ENCODE measurements at places on chromosomes 1 and 21.

DNA sequence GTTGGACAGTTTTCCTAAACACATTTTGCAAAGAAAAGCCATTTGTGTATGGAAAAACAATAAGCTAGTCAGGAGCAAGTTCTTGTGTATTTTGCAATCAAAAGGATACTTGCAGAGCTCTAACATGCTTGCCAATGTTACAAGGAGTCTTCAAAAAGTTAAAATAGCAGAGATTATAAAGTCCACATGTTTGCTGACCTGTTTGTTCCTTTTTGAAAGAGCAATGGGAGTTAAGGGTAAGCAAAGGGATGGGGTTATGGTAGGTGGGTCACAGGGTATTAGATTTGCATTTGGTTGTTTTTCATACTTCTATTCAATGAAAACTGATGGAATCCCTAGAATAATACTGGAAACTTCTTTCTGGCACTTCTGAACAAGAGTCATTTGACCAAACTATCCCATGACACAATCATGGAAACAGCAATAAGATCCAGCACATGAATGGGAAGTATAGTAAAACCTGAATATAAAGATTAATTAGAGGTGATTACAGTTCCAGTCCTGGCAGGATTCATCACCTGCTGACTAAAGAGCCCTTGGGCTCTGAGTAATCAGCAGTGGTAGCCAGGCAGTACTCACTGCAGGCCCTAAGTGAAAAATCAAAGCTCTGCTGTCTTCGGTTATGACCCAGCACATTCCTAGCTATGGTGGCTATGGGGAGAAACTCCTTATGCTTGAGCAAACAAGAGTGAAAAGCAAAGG lies 27.1 kb upstream of the ZC3H11B start:
- no peaks in the 10 kb centered on the region for H3K4me1 ChIP-seq
- H3K36me3 ChIP-seq, result no peaks in the 10 kb centered on the region
- no peak for DNase-seq
- no peak overlapping the region for H3K27ac ChIP-seq
- no peak overlapping the region for H3K4me3 ChIP-seq
- H3K27me3 ChIP-seq, result no peaks in the 10 kb centered on the region

DNA sequence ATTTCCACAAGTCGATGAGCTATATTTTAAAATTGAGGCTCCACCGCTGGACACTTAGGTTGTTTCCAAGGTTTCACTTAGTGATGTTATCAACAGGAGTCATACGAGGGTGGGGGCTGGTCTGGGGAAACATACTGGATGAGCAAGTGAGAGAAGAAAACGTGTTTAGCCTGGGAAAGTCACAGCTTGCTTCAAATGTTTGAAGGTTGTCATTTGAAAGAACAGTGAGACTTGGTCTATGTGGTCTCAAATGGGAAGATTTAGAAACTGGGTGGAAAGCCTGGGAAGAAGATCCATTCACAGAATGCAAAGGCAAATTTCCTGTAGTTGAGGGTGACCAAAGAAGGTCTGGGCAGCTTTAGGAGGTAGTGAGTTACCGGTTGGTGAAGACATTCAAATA lies 9.9 kb upstream of the DYRK1A start:
- H3K36me3 ChIP-seq, result no peaks in the 10 kb centered on the region
- H3K4me1 ChIP-seq, result peaks cover 6% of the 10 kb centered on the region
- peaks cover 6% of the 10 kb centered on the region for H3K27me3 ChIP-seq
- no peak overlapping the region for H3K4me3 ChIP-seq

GRCh38 chr1:3642919-3643675 lies 6.8 kb downstream of the WRAP73 start:
- peaks cover 2% of the 10 kb centered on the region for H3K4me1 ChIP-seq
- H3K4me3 ChIP-seq, result no peak overlapping the region
- H3K27ac ChIP-seq, result no peak overlapping the region

DNA sequence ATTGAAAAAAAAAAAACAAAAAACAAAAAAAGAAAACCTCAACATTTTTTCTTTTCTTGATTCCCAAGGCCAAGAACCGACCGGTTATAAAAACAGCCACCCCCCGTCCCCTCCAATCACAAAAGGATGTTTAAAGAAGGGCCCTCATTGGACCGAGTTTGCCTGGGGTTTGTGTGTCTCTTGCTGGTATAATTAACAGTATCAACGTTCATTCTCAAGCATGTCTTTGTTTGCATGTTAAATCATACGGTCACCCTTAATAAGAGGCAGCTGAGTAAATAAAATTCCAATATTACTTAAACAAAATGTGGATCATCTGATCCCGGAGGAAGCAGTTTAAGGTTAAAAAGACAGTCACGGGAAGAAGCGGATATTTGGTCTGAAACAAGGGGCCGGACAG lies 201.1 kb downstream of the PRDM2 start:
- DNase-seq, result no peak
- peaks cover 10% of the 10 kb centered on the region for H3K27me3 ChIP-seq
- no peaks in the 10 kb centered on the region for H3K36me3 ChIP-seq
- H3K4me3 ChIP-seq, result no peak overlapping the region

DNA sequence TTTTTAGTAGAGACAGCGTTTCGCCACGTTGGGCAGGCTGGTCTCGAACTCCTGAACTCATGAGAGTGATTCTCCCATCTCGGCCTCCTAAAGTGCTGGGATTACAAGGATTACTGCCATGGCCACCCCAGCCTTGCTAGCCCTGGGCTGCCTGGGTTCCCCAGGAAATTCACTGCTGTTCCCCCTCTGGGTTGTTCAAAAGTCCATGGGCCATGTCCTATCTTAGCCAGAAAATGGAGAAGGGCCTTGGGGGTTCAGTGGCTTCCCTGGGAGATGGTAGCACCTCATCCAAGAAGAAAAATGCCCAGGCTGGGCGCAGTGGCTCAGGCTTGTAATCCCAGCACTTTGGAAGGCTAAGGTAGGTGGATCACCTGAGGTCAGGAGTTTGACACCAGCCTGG lies 20.9 kb downstream of the SLC26A9 start:
- no peak for DNase-seq
- no peaks in the 10 kb centered on the region for H3K4me1 ChIP-seq
- no peaks in the 10 kb centered on the region for H3K27me3 ChIP-seq
- no peak overlapping the region for H3K4me3 ChIP-seq
- H3K27ac ChIP-seq, result no peak overlapping the region

- H3K27me3 ChIP-seq, result no peaks in the 10 kb centered on the region
- H3K27ac ChIP-seq, result no peak overlapping the region
- DNase-seq, result no peak
- peaks cover 17% of the 10 kb centered on the region for H3K4me1 ChIP-seq
- H3K36me3 ChIP-seq, result no peaks in the 10 kb centered on the region
Measured at GRCh38 chr1:111499026-111499785, 4.2 kb downstream of the ADORA3 start.

DNA sequence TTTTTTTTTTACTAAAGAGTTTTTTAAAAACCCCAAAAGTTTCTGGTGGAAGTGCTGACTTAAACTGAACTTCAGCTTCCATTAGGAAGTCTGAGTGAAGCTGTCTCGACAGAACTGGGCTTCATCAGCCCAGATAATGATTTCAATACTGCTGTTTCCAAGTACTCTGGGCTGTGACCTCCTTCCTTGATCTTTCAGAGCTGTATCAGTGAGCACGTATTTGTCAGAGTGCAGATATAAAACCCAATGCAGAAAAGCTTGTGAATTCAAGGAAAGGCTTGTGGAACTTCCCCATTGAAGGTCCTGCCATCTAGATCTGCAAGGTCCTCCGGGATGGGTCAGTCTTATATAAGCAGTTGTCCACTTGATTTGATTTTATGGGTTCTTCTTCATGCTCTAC lies 50.1 kb upstream of the RGS21 start:
- no peak overlapping the region for H3K4me3 ChIP-seq
- DNase-seq, result no peak
- H3K27me3 ChIP-seq, result no peaks in the 10 kb centered on the region
- no peaks in the 10 kb centered on the region for H3K36me3 ChIP-seq
- H3K4me1 ChIP-seq, result no peaks in the 10 kb centered on the region

DNA sequence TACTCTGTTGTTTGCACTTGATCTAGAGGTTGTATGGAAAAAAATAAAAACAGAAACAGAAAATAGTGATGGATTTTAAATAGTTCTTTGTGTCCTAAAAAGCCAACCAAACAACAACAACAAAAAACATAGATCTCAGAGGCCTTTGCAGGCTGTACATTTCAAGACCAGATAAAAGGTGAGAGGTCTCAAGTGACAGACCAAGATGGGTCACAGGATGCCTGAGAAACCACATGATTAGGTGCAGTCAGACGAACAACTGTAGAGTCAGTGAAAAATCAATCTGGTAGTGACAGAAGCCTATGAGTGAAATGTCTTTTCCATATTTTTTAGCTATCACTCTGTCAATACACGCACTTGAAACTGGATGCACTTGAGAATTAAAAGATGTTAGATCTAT lies 193.5 kb upstream of the SAMSN1 start:
- H3K36me3 ChIP-seq, result no peaks in the 10 kb centered on the region
- no peaks in the 10 kb centered on the region for H3K27me3 ChIP-seq
- H3K4me1 ChIP-seq, result no peaks in the 10 kb centered on the region
- no peak overlapping the region for H3K4me3 ChIP-seq

- H3K27ac ChIP-seq, result no peak overlapping the region
- no peaks in the 10 kb centered on the region for H3K36me3 ChIP-seq
- no peak for DNase-seq
- no peaks in the 10 kb centered on the region for H3K27me3 ChIP-seq
- no peaks in the 10 kb centered on the region for H3K4me1 ChIP-seq
Measured at GRCh38 chr1:84632673-84633434, 57.4 kb downstream of the SSX2IP start.

GRCh38 chr1:226691247-226691646 lies 47.8 kb downstream of the ITPKB start:
- no peaks in the 10 kb centered on the region for H3K27me3 ChIP-seq
- H3K4me3 ChIP-seq, result no peak overlapping the region
- H3K27ac ChIP-seq, result peak overlapping the region; percentile 85
- peak; percentile 77 for DNase-seq

DNA sequence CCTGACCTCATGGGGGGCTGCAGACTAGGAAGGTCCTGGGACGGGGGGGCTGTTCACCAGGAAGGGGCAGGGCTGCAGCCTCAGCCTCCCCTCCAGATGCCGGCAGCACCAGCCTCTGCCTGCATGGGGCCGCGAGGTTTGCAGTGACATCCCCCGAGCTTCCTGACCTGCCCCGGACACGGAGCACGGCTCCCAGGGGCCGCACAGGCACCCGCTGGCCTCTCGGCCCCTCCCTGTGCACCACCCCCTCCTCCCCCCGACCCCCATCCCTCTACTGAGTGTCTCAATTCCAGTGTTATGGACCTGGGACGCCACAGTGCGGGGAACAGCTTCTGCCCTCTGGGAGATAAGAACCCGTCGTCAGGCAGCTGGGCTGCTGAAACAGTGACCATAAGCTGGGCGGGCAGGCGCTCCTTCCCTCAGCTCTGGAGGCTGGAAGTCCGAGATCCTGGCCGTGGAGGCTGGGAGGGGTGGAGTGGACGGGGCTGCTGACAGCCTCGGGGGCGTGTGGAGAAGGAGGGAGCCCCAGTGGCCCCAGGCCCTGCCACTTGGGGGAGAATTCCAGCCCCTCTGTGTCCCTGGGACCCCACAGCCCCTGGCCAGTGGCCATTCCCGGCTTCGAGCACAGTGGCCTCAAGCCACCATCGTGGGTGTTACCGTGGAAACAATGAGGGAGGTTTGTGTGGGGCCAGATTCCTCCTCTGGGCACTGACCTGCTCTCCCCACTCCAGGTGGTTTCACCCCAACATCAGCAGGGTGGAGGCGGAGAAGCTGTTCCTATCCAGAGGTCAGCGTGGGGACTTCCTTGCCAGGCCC lies 11.6 kb downstream of the RNF223 start:
- H3K27me3 ChIP-seq, result peaks cover 68% of the 10 kb centered on the region
- DNase-seq, result no peak
- no peak overlapping the region for H3K4me3 ChIP-seq
- no peak overlapping the region for H3K27ac ChIP-seq
- H3K4me1 ChIP-seq, result peaks cover 2% of the 10 kb centered on the region
- no peaks in the 10 kb centered on the region for H3K36me3 ChIP-seq

Measured in T-cell (primary cell).